ENCODE measurements at places on chromosomes 12 and 14.
A peak's percentile ranks its signal among the peaks of the same experiment; 100 is the strongest.

GRCh38 chr14:89061696-89062095 is 237.2 kb downstream of the TTC8 start:
- no peak for DNase-seq

GRCh38 chr12:99493197-99493596 is 154.4 kb upstream of the GARIN6 start:
- DNase-seq: no peak

DNA sequence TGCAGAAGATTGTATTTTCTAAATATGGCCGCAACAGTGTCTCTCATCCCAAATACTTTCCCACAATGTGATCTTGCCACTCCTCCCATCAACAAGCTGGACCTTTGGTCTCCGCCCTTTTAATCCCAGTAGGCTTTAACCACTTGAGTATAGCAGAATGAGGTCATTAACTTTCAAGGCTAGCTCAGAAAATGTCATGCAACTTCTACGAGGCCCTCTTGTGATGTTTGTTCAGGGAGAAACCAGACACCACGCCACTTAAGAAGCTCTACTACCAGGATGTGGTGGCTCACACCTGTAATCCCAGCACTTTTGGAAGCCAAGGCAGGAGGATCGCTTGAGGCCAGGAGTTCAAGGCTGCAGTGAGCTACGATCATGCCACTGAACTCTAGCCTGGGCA is 20.1 kb upstream of the OR6J1 start:
- peak; percentile 17 for DNase-seq

GRCh38 chr12:55679691-55680090 is 28.0 kb downstream of the ITGA7 start:
- no peak for DNase-seq

- DNase-seq: peak; percentile 36
These were observed 65.3 kb downstream of the FOS start for GRCh38 chr14:75343911-75344310.

DNA sequence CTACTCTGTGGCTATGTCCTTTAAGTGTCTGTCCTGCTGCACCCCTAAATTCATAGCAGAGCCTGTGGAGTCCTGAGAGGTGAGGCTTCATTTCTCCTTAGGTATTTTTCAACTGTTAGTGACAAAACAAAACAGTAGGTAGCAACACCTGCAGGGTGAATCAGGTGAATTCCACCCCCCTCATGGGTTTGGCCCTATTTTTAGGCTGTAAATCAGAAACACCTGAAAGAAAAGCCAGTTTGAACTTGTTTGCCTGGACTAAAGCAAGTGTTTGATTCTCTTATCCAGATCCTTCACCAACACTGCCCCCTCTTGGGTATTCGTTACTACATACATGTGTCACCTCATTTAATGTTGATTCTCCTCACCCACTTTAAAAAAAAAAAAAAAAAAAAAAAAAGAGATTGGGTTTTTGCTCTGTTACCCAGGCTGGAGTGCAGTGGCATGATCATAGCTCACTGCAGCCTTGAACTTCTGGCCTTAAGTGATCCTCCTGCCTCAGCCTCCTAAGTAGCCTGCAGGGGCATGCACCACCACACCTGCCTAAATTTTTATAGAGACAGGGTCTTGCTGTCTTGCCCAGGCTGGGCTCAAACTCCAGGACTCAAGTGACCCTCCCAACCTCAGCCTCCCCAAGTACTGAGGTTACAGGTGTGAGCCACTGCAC is 10.3 kb downstream of the TBPL2 start:
- peak; percentile 67 for DNase-seq

DNA sequence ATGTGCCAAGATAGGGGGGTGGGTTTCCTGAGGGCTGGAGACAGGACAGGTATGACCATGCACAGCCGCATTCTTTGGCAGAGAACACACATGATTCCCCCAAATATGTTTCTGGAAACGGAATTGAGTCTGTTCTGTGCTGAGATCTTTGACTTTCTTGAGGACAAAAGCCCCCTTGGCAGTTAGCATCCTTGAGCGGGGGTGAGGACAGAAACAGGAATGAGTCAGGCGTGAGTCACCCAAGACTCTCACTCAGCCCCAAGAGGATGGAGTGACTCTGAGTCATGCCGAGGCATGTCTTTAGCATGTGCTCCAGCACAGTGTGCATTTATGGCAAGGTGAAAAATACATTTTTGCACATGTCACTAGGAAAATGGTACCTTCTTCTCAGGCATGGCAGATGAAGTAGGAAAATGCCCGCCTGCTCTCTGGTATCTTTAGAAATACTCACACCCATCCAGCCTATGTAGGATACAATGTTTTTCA is 52.1 kb downstream of the DAD1 start:
- peak; percentile 97 for DNase-seq

DNA sequence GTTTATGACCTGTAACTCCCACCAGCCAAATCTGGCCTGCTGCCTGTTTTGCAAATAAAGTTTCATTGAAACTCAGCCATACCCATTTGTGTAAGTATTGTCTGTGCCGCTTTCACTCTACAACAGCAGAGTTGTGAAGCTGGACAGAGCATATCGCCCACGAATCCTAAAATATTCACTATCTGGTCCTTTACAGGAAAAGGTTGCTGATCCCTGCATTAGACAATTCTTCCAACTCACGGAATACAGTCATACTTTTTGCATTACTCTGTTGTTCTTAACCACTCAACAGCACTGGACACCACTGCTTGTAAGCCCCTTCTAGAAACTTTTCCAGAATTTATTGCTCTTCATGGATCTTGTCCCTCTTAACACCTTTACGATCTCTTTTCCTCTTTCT is 435.4 kb downstream of the EGLN3 start:
- peak; percentile 11 for DNase-seq

DNA sequence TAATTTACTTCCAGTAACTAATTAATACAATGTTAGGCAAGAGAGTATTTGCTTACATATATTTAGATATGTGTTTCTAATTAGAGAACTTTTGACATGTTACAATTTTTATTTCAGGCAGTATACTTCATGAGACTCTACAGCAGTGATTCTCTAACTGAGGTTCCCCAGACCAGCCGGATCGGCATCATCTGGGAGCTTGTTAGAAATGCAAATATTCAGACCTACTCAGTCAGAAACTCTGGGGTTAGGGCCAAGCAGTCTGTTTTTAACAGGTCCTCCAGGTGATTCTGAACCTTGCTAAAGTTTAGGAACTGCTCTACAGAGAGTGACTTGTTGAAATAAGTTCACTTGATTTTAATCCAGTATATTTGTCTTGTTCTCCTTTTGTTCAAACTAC is 46.5 kb downstream of the ARID2 start:
- no peak for DNase-seq

- DNase-seq: no peak
These were observed 211.8 kb downstream of the MSRB3 start for GRCh38 chr12:65490250-65490649.

DNA sequence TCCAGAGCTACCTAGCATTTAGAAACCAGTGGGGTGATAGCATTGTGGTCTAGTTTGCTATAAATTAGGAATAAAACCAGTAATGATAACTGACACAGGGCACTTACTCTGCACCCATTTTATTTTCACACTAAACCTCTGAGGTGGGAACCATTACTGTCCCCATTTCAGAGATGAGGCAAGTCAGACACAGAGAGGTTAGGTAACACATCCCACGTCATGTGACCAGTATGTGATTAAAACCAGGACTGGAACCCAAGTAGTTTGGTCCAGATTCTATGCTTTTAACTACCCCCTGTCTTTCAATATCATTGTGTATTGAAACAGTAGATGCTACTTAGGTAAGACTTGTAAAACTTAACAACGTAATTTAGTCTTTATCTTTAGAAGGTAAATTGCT is 110.2 kb downstream of the PLXNC1 start:
- DNase-seq: no peak

GRCh38 chr14:88478931-88479330 is 75.9 kb downstream of the PTPN21 start:
- DNase-seq: no peak

GRCh38 chr14:23114669-23115038 is 4.4 kb downstream of the CEBPE start:
- DNase-seq: no peak

DNA sequence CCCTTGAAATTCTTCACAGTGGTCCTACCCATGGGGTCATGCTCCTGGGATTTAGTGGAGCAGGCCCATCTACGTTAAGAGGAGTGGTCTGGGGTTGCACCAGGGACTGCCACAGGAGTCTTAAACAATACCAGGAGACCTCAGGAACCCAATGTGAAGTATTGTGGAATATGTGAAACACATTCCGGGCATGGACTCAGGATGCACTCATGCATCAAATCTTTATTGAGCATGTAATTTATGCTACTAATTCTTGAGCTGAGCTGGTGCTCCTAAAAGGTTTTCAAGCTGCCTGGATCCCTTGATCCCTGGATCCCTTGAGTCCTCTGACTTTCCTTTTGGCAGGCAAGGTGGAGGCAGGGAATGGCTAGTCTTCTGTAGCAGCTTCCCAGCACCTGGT is 8.8 kb downstream of the SERPINA10 start:
- peak; percentile 4 for DNase-seq

GRCh38 chr12:90274407-90274806 is 565.8 kb upstream of the ATP2B1 start:
- no peak for DNase-seq

DNA sequence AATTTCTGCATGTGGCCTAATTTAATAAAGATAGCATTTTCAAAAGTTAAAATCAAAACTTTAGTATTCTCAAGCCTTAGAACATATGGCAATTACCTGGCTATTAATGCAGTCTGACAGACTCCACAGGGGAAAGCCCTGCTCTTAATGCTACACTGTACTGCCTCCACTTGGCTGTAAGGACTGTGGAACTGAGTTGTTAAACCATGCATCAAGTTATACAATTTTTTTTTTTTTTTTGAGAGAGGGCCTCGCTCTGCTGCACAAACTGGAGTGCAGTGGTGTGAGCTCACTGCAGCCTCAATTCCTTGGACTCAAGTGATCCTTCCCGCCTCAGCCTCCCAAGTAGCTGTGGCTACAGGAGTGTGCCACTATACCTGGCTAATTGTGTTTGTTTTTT is 19.0 kb upstream of the NDUFA12 start:
- DNase-seq: no peak

- DNase-seq: no peak
These were observed 80.8 kb downstream of the TMTC1 start for GRCh38 chr12:29702972-29703371.

- peak; percentile 1 for DNase-seq
These were observed 124.5 kb upstream of the USP15 start for GRCh38 chr12:62135553-62136200.

- DNase-seq: no peak
These were observed 88.4 kb downstream of the PCNX1 start for GRCh38 chr14:70995671-70996070.

- DNase-seq: no peak
These were observed 28.9 kb upstream of the TMEM179 start for GRCh38 chr14:104633276-104634137.

DNA sequence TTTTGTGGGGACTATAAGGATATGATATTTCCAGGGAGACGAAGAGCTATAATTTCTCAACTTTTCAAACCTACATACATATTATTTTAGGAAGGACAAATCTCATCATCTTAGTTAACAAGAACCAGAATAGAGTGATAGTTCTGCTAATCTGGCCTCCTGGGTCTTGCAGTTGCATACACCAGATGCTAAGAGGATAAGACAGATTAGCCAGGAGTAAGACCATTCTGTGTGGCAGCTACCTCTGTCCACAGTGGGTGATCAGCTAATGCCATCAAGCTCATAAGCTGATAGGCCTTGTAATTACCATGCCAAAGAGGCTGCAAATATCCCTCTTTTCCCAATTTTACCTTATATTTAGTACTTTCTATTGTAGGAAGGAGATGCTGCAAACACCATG is 776.8 kb downstream of the NRXN3 start:
- DNase-seq: no peak

DNA sequence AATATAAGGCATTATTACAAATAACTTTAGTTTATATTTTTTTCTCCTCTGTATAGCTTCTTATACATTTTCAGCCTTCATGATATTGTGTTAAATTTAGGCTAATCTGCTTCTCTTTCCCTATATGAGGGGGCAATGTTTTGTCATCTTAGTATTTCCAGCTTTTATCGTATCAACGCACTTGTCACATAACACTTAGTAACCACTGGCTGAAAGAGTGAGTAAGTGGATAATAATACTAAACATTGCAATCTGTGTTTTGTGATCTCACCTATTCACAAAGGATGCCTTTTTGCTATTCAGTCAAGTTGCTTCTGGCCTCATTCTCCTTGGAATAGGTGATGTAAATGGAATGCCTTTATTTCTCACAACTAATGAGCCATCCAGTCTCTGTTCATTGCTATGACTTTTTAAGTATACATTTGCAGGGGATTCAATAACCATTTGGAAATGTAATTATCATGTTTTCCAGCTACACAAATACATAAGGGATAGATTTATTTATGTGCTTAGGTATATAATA is 260.9 kb downstream of the BMP4 start:
- DNase-seq: no peak

- no peak for DNase-seq
These were observed 125.2 kb downstream of the PAPOLA start for GRCh38 chr14:96627386-96627785.

GRCh38 chr12:118541934-118542333 is 165.6 kb downstream of the SUDS3 start:
- DNase-seq: no peak

DNA sequence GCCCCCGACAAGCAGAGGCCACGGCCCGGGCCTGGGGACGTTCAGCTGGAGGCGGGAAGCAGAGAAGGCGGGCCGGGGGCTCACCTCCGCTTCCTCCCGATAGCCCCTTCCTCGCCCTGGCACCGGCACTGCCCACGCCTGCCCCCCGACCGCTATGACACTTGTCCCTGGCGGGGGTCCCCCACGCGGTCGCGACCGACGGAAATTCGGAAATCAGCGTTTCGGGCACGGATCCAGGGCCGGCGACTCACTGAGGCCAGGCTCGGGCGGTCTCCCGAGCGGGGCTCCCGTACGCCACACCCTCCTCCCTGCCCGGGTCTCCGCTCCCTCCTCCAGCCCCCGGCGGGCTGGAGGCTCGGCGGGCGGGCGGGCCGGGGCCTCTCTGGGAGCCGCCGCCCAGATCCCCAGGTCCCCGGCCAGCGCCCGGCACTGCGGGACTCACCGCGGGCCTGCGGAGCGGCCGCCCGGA is 581 bp downstream of the PITPNM2 start:
- no peak for DNase-seq

GRCh38 chr12:79549531-79550271 is 141.1 kb downstream of the PAWR start:
- peak; percentile 63 for DNase-seq

- DNase-seq: no peak
These were observed 47.7 kb downstream of the PSMA6 start for GRCh38 chr14:35339761-35340406.

DNA sequence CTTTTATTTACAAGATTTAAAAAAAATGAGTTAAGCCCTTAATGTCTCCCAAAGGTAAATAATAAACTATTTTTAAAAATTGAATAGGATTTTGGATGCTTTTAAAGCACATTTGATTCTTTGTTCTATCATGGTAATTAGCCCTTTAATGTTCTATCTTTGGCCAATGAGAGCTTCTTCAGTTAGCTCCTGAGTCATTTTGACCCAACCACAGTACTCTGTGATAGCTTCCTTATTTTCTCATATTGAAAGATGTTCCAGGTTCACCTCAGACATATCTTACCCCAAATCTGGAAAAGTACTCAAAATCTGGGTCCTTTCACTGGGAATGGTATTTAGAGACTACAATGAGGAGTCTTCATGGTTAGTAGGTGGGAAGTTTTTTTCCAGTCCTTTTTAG is 98.0 kb downstream of the MYRFL start:
- no peak for DNase-seq

GRCh38 chr12:95258151-95258550 is 40.5 kb downstream of the VEZT start:
- DNase-seq: peak; percentile 63
